ENCODE measurements at places on chromosomes 2 and 18. TPM values are rescaled to one million over a fixed set of nuclear protein-coding genes. Genes with fewer than 3 reads are reported as not detected.

- no peak for DNase-seq
- H3K27me3 ChIP-seq: no peaks in the 10 kb centered on the region
Measured at GRCh38 chr2:216056739-216057138, 24.9 kb downstream of the PECR start.

DNA sequence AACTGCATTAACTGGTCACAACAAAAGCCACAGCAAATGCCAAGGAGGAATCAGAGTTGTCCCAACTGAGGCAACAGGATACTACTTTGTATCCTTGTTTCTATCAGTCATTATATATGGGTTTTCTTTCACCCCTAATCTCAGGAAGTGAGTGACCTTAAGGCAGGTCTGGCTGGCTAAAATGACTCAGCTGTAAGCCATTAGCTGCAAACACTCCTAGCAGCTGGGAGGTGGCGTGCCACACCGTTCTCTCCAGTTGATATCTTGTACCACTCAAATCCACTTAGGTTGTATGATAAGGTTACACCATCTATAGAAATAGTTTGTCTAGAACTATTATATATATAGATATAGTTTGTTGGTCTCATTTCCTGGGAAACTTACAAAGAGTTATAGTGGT lies 171.1 kb upstream of the MC4R start:
- H3K27me3 ChIP-seq: no peaks in the 10 kb centered on the region
- no peak overlapping the region for H3K4me3 ChIP-seq
- H3K27ac ChIP-seq: no peak overlapping the region
- DNase-seq: no peak
- no peaks in the 10 kb centered on the region for H3K36me3 ChIP-seq

GRCh38 chr2:18588049-18588448 lies 1.3 kb downstream of the NT5C1B start:
- no peaks in the 10 kb centered on the region for H3K36me3 ChIP-seq
- H3K27ac ChIP-seq: no peak overlapping the region
- H3K4me1 ChIP-seq: no peaks in the 10 kb centered on the region
- H3K4me3 ChIP-seq: no peak overlapping the region
- no peak for DNase-seq

GRCh38 chr18:65955747-65956146 lies 204.9 kb downstream of the CDH7 start:
- H3K27ac ChIP-seq: no peak overlapping the region
- H3K4me1 ChIP-seq: no peaks in the 10 kb centered on the region
- no peaks in the 10 kb centered on the region for H3K36me3 ChIP-seq
- DNase-seq: no peak
- no peak overlapping the region for H3K4me3 ChIP-seq
- no peaks in the 10 kb centered on the region for H3K27me3 ChIP-seq

DNA sequence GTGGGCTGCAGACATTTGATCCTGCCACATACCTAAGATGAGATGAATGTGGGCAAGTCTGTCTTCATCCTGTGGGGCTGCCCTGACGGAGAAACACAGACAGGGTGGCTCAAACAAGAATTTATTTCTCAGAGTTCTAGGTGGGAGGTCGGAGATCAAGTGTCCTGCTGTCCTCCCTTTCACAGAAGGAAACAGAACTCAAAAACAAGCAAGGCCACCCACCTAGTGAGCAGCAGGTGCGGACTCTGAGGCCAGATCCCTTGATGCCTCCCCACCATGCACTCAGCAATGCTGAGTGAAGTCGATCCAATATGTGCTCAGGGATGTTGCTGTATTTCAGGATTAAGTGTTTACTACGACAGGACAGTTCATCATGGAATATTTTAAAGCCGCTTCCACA lies 63.0 kb upstream of the SNTG2 start:
- H3K36me3 ChIP-seq: no peaks in the 10 kb centered on the region
- H3K27me3 ChIP-seq: peaks cover 13% of the 10 kb centered on the region
- H3K4me1 ChIP-seq: no peaks in the 10 kb centered on the region

DNA sequence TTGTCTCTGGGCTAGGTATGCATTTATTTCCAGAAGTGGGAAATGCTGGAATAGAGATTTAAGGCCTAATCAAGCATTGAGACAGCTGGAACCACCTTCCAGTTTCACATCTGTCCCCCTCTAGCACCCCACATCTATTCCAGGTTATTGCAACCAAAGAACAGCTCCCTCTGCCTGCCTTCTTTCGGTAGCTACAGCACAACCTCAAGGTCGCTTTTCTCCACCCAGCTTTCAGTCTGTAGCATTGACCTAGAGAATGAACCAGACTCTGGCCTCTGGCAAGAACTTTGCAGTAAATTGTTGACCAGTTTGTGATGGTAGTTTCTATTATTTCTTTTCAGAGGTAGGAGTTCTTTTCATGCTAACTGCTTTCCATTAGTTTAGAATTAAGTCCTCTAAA lies 484.2 kb downstream of the DLGAP1 start:
- no peak overlapping the region for H3K27ac ChIP-seq
- H3K4me1 ChIP-seq: no peaks in the 10 kb centered on the region
- no peak overlapping the region for H3K4me3 ChIP-seq
- H3K36me3 ChIP-seq: no peaks in the 10 kb centered on the region

TNFRSF11A gene
- 6.4 TPM for total RNA-seq

C2orf78 gene
- total RNA-seq: not detected

CTNNA2 gene
- total RNA-seq: not detected

Measured in breast epithelium (tissue), 4 donors.